Hindlimb muscle (tissue), 1 donor: ENCODE measurements at places on chromosomes 5 and 9.

DNA sequence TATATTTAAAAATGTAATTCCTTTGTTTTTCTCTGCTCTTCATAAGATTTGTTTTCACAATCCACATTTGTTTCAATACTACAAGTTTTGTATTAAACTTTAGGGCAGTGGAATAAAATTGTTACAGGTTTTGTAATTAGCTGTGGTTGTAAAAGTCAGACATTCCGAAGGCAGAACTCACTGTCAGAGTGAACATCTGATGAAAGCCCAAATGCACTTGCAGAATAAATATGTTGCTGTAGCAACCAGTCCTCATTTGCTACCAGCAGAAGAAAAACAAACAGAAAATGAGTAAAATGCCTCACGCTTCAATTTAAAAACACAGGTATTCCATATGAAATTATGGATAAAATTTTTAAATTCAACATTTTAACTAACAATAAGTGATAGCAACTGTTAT lies 740.1 kb upstream of the FAM174A start:
- DNase-seq: peak; percentile 7

DNA sequence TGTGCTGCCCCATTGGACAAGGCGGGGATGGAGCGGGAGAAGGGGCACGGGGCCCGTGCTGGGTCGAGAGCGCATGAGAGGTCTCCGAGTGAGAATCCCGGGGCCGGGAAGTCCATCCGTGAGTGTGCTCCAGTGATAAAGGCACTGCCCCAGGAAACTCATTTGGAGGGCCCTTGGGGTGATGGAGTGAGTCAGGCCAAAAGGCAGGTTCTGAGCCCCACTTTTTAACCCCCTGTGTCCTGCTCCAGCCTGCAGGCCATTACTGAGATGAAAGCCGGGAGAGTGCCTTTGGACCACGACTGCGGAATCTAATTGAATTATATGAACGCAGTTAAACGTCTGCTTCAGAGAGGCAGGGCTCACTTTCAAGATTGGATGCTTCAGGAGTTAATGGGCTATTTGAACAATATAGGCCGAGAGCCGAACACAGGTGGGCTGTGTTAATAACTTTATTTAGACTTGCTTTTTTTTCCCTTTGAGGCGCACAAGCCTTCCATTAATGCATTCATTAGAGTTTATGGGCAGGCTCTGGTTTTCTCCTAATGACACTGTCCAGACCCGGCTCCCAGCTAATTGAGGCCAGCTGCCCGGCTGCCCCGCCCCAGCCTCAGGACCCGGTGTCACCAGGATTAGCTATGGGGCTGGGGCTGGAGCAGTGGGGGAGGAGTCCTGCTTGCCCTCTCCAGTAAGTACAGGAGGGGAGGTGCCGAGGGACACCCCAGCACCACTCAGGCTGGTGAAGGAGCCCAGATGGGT lies 79.1 kb upstream of the LMX1B start:
- DNase-seq: no peak

DNA sequence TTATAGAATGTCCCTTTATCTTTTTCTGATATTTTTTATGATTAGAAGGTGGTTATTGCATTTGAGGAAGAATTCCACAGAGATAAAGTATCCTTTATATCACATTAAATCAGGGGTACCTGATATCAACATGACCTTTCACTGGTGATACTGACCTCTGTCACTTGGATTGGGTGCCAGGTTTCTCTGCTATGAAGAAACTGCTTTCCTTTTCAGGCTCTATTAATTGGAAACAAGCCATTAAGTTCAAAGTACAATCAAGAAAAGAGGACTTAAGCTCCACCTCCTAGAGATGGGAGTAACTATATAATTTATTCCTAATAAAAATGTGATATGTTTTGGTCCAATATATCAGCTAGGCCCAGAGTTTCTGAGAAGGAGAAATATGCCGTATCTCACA lies 514.6 kb upstream of the TYRP1 start:
- no peak for DNase-seq

DNA sequence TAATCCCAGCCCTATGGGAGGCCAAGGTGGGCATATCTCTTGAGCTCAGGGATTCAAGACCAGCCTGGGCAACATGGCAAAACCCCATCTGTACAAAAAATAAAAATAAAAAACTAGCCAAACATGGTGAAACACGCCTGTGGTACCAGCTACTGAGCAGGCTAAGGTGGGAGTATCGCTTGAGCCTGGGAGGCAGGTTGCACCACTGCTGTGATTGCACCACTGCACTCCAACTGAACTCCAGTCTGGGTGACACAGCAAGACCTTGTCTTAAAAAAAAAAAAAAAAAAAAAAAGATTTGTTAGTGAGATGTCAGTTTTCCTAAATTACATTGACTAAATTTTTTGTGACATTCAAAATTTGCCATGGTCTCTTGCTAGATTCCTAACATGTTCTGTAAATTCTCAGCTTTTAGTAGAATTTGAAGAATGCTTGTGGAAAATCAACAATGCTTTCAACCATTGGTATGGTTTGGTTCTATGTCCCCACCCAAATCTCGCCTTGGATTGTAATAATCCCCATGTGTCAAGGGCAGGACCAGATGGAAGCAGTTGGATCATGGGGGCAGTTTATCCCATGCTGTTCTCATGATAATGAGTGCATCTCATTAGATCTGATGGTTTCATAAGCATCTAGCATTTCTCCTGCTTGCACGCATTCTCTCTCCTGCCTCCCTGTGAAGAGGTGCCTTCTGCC lies 236.1 kb downstream of the ARRDC3 start:
- DNase-seq: no peak

GRCh38 chr5:172716796-172717313 lies 54.1 kb downstream of the DUSP1 start:
- peak; percentile 82 for DNase-seq

DNA sequence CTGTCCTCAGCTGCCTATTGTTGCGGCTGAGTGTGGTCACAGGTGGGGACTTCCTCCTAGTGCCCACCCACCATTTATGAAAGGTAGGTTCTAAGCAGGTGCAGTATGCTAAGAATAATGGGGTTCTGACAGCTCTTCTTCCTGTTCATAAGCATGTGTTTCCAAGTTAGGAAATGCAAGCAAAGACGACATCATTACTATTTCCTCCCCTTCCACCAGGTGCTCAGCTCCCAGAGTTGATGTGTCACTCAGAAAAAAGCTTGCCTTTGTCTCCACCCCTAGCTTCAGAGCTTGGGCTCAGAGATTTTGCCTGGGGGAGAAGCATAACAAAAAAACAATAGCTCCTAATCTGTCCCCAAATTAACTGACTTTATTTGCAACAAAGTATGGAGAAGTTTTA lies 1076.7 kb downstream of the NR2F1-AS1 start:
- DNase-seq: no peak

GRCh38 chr9:69198521-69199220 lies 24.6 kb downstream of the TJP2 start:
- DNase-seq: no peak

GRCh38 chr5:78530342-78531096 lies 118.1 kb downstream of the LHFPL2 start:
- no peak for DNase-seq

- DNase-seq: no peak
Measured at GRCh38 chr9:36135741-36136271, 727 bp upstream of the GLIPR2 start.

DNA sequence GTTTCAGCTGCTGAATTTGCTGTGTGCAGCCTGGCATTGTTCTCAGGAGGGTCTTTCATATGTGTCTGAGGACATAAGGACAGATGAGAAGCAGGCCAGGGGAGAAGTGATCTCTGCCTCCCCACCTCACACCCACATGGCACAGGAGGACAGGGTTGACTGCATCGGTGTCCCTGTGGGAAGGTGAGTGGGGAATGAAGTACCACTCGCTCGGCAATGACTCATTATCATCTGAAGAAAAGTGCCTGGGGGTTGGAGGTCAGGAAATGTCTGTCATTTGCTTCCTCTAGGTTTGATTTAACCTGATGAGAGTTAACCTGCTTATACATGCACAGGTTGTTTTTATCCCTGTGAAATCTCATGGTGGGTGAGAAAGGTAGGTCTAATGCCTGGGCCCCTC lies 195.0 kb downstream of the GADD45G start:
- DNase-seq: no peak

- no peak for DNase-seq
Measured at GRCh38 chr9:111605041-111605559, 5.7 kb upstream of the PTGR1 start.

- no peak for DNase-seq
Measured at GRCh38 chr9:117335837-117336433, 78.9 kb downstream of the ASTN2 start.

DNA sequence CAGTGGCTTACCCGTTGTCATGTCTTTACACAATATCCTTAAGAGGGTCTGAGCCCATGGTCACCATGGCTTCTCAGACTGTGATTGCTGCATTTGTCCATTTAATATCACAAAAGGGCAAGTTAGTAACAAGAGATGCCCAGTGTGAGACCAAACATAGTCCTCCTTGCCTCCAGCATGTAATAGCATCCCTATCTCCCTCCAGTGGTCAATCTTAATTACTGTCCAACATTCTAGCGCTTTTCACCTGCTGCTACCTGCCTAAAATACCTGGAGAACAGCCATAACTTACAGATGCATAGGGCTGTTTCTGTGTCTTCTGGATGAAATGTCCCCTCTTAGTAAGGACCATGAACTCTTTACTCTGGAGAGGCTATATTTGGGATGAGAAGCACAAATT lies 267.2 kb upstream of the DAB2 start:
- no peak for DNase-seq

DNA sequence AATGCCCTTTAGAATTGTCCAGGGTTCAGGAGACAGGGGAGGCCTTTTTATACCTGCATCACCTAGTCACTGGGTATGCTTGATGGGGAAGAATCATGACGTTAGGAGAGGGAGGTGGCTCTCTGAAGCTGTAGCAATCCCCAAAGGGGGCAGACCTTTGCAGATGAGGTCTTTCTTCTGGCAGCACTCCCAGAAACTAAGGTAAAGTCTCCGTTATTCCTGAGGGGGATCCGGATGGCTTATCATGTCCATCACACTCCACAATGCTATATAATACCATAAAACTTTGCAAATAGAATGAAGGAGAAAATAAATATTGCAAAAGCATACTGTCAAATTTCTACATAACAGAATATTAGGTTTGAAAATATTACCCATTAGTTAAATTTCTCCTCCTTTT lies 21.5 kb upstream of the CAST start:
- DNase-seq: no peak

GRCh38 chr9:506281-506680 lies 291.6 kb downstream of the DOCK8 start:
- no peak for DNase-seq

DNA sequence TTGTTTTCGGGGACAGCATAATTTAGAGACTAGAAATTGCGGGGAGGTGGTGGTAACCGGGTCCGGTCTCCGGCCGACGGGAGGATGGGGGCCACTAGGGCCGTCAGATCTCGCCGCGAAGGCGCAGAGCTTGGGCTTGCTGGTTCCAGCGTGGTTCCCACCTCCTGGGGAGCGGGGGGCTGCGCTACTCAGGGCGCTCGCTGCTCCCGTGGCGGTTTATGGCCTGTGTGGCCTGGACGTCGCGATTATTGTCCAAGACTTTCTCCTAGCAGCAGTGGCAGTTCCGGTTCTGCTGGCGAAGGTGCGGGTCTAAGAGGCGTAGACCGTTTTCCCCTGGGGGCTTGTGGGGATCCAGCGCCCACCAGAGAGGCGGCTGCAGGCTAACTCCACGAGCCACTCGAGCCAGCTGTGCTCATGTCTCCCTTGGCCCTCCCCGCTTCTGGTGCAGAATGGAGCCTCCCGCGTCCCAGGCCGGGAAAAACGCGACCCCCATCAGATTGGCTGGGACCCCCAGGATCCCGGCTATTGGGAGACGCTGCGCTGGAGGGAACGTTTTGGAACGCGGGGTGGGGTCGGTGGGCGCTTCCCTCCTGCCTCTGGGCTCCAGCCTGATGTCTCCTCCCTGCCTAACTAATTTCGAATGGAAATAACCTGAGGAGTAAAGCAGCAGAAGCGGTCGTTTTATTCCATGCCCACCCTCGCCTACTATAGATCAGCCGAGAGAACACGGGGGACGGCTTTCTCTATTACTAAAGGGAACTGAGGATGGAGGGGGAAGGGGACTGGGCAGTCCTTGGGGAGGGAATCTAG lies 87.1 kb downstream of the ENTREP1 start:
- DNase-seq: no peak

DNA sequence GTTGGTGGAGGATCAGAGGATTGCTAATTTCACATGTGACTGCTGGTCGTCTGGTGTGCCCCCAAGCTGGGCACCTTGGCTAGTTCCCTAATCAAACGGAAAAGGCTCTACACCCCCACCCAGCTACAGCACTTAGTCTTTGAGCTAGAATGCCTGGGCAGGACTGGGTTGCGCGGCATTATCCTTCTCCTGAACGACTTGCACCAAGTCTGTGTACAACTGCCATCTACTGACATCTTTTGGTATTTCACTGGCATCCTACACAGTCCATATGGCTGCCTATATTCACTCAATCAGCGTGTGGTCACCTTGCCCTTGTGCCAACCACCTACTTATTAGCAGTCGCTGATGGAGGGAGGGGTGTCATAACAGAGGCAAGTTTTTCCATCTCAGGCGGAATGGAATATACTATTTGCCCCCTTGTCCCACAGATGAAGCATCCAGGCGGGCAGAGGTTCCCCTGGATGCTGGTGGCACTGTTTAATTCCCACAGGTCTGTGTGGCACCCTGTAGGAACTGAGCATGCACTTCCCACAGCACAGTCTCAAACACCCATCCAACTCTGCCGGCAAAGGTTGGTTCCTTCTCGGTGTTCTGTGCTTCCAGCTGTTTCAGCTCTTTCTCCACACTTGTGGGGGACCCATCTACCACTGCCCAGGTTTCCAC lies 150.1 kb downstream of the OSTF1 start:
- peak; percentile 13 for DNase-seq

- no peak for DNase-seq
Measured at GRCh38 chr5:179314606-179315355, 30.5 kb downstream of the ADAMTS2 start.

GRCh38 chr5:174610968-174611367 lies 113.4 kb upstream of the MSX2 start:
- DNase-seq: peak; percentile 11

GRCh38 chr9:22389271-22389670 lies 57.4 kb upstream of the DMRTA1 start:
- DNase-seq: no peak

GRCh38 chr5:35458824-35459207 lies 158.8 kb upstream of the SPEF2 start:
- DNase-seq: no peak

GRCh38 chr5:139709582-139710318 lies 61.6 kb downstream of the CXXC5 start:
- no peak for DNase-seq

GRCh38 chr9:126775926-126776325 lies 28.9 kb upstream of the ZBTB43 start:
- no peak for DNase-seq
